ENCODE measurements at places on chromosomes 4 and X.

DNA sequence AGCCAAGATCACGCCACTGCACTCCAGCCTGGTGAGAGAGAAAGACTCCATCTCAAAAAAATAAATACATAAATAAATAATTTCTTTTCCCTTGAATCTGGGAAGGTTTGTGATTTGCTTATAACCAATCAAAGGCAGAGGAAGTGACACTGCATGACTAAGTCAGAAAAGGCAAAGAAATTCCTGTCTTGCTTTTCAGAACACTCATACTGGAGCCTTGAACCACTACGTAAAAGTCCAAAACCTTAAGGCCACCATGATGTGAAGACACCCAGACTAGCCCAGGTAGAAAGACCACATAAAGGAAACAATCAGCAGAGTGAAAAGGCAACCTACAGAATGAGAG, 36.6 kb downstream of the TMEM156 start:
- no peak overlapping the region for H3K4me3 ChIP-seq
- H3K27ac ChIP-seq, result no peak overlapping the region
- no peak for DNase-seq
- H3K27me3 ChIP-seq, result no peaks in the 10 kb centered on the region
- no peaks in the 10 kb centered on the region for H3K36me3 ChIP-seq

- H3K27ac ChIP-seq, result no peak overlapping the region
- H3K4me3 ChIP-seq, result no peak overlapping the region
- no peaks in the 10 kb centered on the region for H3K27me3 ChIP-seq
- DNase-seq, result no peak
- no peaks in the 10 kb centered on the region for H3K36me3 ChIP-seq
- no peaks in the 10 kb centered on the region for H3K4me1 ChIP-seq
Measured at GRCh38 chrX:16319929-16320328, 152.6 kb downstream of the MAGEB17 start.

GRCh38 chr4:150784305-150784704, 202.4 kb downstream of the MAB21L2 start:
- H3K27me3 ChIP-seq, result no peaks in the 10 kb centered on the region
- no peak overlapping the region for H3K4me3 ChIP-seq
- no peak for DNase-seq

- no peaks in the 10 kb centered on the region for H3K36me3 ChIP-seq
- no peak overlapping the region for H3K27ac ChIP-seq
- H3K4me1 ChIP-seq, result no peaks in the 10 kb centered on the region
- no peak overlapping the region for H3K4me3 ChIP-seq
Measured at GRCh38 chr4:5371415-5372190, 320.3 kb downstream of the STK32B start.

GRCh38 chr4:27763830-27764525, 903.3 kb downstream of the STIM2 start:
- H3K4me3 ChIP-seq, result no peak overlapping the region
- no peak overlapping the region for H3K27ac ChIP-seq
- no peaks in the 10 kb centered on the region for H3K4me1 ChIP-seq
- no peaks in the 10 kb centered on the region for H3K27me3 ChIP-seq
- no peak for DNase-seq

DNA sequence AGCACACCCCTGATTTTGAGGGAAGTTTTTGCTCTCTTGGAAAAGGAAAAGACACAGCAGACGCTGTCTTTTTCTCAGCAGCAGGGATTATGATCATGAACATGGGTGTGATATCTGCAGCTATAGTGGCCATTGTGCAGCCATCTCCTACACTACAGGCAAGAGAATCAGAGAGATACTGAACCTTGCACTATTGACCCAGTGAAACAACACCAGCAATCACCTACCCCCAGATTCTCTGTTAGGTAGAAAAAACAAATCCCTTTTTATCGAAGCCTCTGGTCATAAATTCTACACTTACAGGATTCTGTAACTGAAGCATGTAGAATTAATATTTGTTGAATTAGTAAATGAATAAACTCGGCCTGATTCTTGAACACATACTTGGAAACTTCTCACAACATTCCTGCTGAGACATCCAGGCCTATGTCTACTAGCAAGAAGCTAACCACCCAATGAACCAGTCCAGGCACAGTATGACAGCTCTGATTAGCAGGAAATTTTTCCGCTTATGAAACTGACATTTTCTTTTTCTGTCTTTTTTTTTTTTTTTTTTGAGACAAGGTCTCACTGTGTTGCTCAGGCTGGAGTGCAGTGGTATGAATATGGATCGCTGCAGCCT, 5.0 kb upstream of the AFAP1 start:
- H3K4me3 ChIP-seq, result no peak overlapping the region
- no peaks in the 10 kb centered on the region for H3K36me3 ChIP-seq
- peaks cover 3% of the 10 kb centered on the region for H3K4me1 ChIP-seq
- H3K27me3 ChIP-seq, result no peaks in the 10 kb centered on the region
- no peak for DNase-seq
- peak overlapping the region; percentile 2 for H3K27ac ChIP-seq

GRCh38 chrX:106397788-106398538, 213.8 kb upstream of the RADX start:
- H3K36me3 ChIP-seq, result no peaks in the 10 kb centered on the region
- H3K4me3 ChIP-seq, result no peak overlapping the region
- no peaks in the 10 kb centered on the region for H3K27me3 ChIP-seq

GRCh38 chr4:48149827-48150370, 15.8 kb upstream of the TXK start:
- no peak overlapping the region for H3K4me3 ChIP-seq
- DNase-seq, result no peak
- H3K36me3 ChIP-seq, result no peaks in the 10 kb centered on the region
- no peaks in the 10 kb centered on the region for H3K4me1 ChIP-seq
- H3K27me3 ChIP-seq, result no peaks in the 10 kb centered on the region

DNA sequence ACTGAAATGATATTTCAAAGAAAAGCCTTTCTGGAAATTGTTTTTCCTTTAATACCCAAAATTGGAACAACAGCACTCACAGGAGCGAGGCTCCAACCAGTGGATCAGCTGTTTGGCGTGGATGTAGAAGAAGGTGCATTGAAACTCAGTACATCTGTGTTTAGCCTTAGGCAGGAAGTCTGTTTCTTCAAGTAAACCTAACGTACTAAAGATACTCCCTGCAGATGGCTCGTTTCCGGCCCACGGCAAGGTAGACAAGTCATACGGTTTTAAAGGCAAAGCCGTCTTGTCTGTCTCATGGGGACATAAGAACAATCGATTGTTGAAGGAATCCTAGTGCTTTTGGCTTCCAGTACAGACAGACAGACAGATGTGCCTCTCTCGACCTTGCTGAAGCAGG, 50.0 kb upstream of the CLCN4 start:
- H3K27me3 ChIP-seq, result no peaks in the 10 kb centered on the region
- H3K27ac ChIP-seq, result peak overlapping the region; percentile 19
- H3K36me3 ChIP-seq, result no peaks in the 10 kb centered on the region

DNA sequence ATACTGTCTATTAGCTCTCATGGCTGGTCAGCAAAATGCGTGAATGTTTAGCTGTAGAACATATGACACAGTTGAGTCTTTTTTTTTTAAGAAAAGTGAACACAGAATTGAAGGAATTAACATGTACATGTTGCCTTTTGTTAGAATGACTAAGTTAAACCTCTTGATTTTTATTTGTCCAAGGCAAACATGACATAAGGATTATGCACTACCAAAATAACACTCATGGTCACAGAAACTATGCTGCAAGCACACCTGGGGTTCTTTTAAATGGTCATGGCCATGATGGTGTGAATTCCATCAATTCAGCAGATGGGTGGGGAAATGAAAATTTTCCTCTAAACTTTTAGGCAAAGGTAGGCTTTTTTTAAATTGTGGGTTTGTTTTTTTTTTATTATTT, 80.1 kb upstream of the CXCL13 start:
- H3K4me3 ChIP-seq, result no peak overlapping the region
- no peak for DNase-seq
- H3K27ac ChIP-seq, result no peak overlapping the region
- H3K4me1 ChIP-seq, result no peaks in the 10 kb centered on the region
- no peaks in the 10 kb centered on the region for H3K36me3 ChIP-seq

DNA sequence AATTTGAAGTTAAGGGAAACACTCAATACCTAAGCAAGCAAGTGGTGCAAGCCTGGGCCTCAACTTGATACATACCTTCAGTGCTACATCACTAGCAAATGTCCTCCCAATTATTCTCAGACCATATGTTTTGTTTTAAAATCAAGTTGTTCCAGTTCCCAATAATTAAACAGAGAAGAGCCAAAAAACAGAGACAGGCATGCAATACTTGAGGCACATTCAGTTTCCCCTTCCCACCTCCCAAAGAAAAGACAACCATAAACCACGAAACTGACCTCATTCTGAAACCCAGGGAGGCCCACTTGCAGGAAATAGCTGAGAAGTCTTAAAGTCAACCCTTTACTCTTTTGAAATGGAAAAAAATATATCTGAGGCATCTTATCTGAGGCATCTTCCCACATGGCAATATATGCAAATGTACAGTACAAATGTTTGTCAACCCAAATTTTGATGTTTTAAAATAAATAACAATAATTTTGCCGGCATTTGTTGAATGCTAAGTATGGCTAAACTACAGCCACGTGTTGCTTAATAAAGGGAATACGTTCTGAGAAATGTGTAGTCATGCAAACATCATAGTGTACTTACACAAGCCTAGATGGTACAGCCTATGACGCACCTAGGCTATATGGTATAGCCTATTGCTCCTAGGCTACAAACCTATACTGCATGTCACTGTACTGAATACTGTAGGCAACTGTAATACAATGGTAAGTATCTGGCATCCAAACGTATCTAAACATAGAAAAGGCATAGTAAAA, 147.5 kb downstream of the TSPAN5 start:
- no peak for DNase-seq
- no peaks in the 10 kb centered on the region for H3K36me3 ChIP-seq
- H3K4me1 ChIP-seq, result peaks cover 45% of the 10 kb centered on the region
- no peaks in the 10 kb centered on the region for H3K27me3 ChIP-seq
- H3K4me3 ChIP-seq, result no peak overlapping the region

DNA sequence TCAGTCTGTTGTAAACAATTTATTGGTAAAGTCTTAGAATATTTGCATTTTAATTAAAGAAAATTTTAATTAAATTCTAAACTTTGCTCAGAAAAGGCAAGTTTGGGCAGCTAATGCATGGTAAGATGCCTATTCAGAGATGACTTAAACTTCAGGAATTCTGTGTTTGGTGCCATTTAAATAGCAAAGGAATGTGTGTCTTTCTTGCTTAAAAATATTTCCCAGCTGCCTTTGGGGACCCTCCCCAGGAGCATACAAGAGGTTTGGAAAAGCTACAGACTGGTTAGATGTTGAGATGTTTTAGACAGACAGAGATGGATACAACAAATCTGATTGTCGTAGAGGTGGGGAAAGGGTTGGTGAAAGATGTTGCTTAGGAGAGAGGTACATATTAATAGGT, 36.5 kb downstream of the AFF2 start:
- H3K4me3 ChIP-seq, result no peak overlapping the region
- H3K4me1 ChIP-seq, result no peaks in the 10 kb centered on the region
- no peaks in the 10 kb centered on the region for H3K36me3 ChIP-seq
- H3K27ac ChIP-seq, result no peak overlapping the region
- DNase-seq, result no peak

DNA sequence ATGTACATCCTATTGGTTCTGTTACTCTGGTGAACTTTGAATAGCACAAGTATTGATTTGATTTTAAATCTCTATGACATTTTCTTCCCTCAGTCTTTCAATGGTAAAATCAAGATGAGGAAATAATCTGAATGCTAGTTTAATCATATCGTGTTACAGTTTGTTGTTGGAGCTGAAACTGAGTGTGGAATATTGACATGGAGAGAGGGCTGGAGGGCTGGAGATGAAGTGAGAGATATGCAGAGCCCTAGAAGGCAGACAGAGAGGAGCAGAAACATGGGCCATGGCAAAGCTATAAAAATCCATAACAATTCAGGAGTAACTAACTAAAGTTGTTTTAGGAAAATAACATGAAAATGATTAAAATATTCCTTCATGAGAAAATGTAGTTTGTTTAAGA, 141.1 kb downstream of the BANK1 start:
- H3K27me3 ChIP-seq, result no peaks in the 10 kb centered on the region
- no peak for DNase-seq
- no peaks in the 10 kb centered on the region for H3K36me3 ChIP-seq

- H3K36me3 ChIP-seq, result no peaks in the 10 kb centered on the region
- peaks cover 4% of the 10 kb centered on the region for H3K27me3 ChIP-seq
- no peak for DNase-seq
- H3K4me3 ChIP-seq, result no peak overlapping the region
Measured at GRCh38 chr4:5139141-5139540, 87.9 kb downstream of the STK32B start.

GRCh38 chrX:105765691-105766090, 56.6 kb upstream of the NRK start:
- H3K27me3 ChIP-seq, result no peaks in the 10 kb centered on the region
- no peak overlapping the region for H3K27ac ChIP-seq
- H3K4me1 ChIP-seq, result no peaks in the 10 kb centered on the region
- no peaks in the 10 kb centered on the region for H3K36me3 ChIP-seq
- H3K4me3 ChIP-seq, result no peak overlapping the region

GRCh38 chr4:144688035-144688569, 42.1 kb downstream of the HHIP start:
- no peaks in the 10 kb centered on the region for H3K4me1 ChIP-seq
- DNase-seq, result no peak
- H3K4me3 ChIP-seq, result no peak overlapping the region
- no peak overlapping the region for H3K27ac ChIP-seq
- no peaks in the 10 kb centered on the region for H3K27me3 ChIP-seq

GRCh38 chrX:2707334-2707760, 16.3 kb downstream of the CD99 start:
- peak overlapping the region; percentile 80 for H3K27ac ChIP-seq
- no peak overlapping the region for H3K4me3 ChIP-seq
- no peaks in the 10 kb centered on the region for H3K27me3 ChIP-seq
- peaks cover 48% of the 10 kb centered on the region for H3K4me1 ChIP-seq

GRCh38 chr4:153221783-153222706, 17.8 kb downstream of the TRIM2 start:
- no peaks in the 10 kb centered on the region for H3K27me3 ChIP-seq
- no peaks in the 10 kb centered on the region for H3K36me3 ChIP-seq
- H3K4me3 ChIP-seq, result peak overlapping the region; percentile 22
- H3K27ac ChIP-seq, result peak overlapping the region; percentile 96
- H3K4me1 ChIP-seq, result peaks cover 31% of the 10 kb centered on the region
- peak; percentile 81 for DNase-seq

GRCh38 chr4:1783015-1783414, 10.1 kb upstream of the FGFR3 start:
- no peaks in the 10 kb centered on the region for H3K36me3 ChIP-seq
- H3K27ac ChIP-seq, result no peak overlapping the region
- H3K27me3 ChIP-seq, result no peaks in the 10 kb centered on the region
- no peak for DNase-seq
- H3K4me3 ChIP-seq, result no peak overlapping the region

DNA sequence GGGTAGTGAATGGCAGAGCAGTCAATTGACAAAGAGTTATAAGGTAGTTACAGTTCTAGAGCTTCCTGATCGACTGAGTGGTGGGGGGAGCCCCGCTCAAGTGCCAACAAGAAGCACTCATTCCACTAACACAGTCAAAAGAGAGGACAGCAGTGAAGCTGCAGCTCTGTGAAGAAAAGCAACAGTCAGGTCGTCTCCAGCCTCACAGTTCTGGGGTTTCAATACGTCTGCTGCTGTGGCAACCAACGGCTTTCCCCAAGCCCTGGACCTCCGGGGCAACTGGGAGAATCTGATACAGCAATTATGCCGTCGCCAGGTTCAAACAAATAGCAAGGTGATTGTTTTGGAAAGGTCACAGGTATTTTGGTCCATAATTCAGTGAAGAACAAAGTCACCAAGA, 30.8 kb downstream of the GPM6B start:
- DNase-seq, result no peak
- no peak overlapping the region for H3K4me3 ChIP-seq
- no peaks in the 10 kb centered on the region for H3K36me3 ChIP-seq
- H3K27ac ChIP-seq, result no peak overlapping the region

- no peak for DNase-seq
- H3K4me1 ChIP-seq, result no peaks in the 10 kb centered on the region
- H3K27me3 ChIP-seq, result no peaks in the 10 kb centered on the region
- no peaks in the 10 kb centered on the region for H3K36me3 ChIP-seq
- no peak overlapping the region for H3K27ac ChIP-seq
Measured at GRCh38 chrX:40971736-40972135, 113.5 kb upstream of the USP9X start.

Data from hepatocyte (in vitro differentiated cells).